ENCODE measurements at places on chromosomes 3 and 15. TPM values are rescaled to one million over a fixed set of nuclear protein-coding genes. Genes with fewer than 3 reads are reported as not detected.

GRCh38 chr3:9903238-9903624, 583 bp downstream of the IL17RE start:
- no peak for DNase-seq
- H3K4me1 ChIP-seq: peaks cover 7% of the 10 kb centered on the region
- peak overlapping the region; percentile 47 for H3K4me3 ChIP-seq
- peak overlapping the region; percentile 95 for H3K27ac ChIP-seq
- no peaks in the 10 kb centered on the region for H3K27me3 ChIP-seq
- no peaks in the 10 kb centered on the region for H3K36me3 ChIP-seq

DNA sequence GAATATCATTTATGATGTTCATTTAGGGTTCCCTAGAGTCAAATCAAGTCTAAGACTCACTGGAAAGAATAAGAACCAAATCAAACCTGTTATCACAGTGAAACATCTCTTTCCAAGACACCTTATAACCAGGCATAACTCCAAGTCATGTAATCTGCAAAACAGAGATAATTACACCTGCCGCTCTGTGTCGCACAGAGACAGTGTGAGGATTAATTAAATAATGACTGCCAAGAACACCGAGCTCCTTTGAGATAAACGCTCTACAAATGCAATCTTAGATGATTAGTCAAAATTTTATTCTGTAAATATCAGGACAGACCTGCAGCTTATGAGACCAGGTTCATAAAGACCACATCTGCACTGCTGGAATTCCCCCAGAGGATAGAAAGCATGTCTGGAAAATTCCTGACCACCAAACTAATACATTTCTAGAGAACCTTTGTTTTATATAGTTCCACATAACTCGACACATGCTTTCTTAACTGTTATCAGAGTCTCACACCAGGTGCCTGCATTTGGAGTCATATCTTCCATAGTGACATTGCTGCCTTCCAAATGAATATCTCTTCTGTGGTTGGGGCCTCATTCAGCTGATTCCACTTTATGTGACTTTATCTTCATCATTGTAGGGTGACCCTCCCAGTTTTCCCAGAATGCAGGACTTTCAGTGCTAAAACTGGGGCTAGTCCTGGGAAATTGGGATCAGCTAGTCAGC, 252.8 kb downstream of the CD47 start:
- DNase-seq: no peak
- no peaks in the 10 kb centered on the region for H3K36me3 ChIP-seq
- H3K27ac ChIP-seq: no peak overlapping the region
- no peak overlapping the region for H3K4me3 ChIP-seq

- DNase-seq: no peak
- H3K27ac ChIP-seq: no peak overlapping the region
- no peaks in the 10 kb centered on the region for H3K4me1 ChIP-seq
- H3K27me3 ChIP-seq: no peaks in the 10 kb centered on the region
Measured at GRCh38 chr3:46609212-46609721, 3.1 kb upstream of the FAM240A start.

DNA sequence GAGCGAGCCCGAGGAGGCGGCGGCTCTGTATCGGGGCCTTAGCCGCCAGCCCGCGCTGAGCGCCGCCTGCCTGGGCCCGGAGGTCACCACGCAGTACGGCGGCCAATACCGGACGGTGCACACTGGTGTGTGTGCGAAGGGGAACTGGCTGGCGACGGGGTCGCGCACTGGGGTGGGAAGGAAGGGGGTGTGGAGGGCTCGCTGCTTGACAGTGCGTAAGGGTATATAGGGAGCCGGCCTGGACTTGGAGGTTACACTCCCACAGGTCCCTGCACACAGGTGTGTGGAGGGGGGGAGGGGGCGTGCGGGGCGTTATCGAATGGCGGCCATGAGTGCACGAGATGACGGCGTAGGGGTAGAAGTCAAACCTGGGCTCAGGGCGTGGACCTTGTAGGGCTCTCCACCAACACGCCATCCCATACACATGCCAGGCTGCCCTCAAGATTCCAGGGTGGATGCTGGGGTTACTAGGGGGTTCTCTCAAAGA, 389 bp downstream of the APEH start:
- H3K36me3 ChIP-seq: no peaks in the 10 kb centered on the region
- H3K4me3 ChIP-seq: peak overlapping the region; percentile 88
- H3K27ac ChIP-seq: peak overlapping the region; percentile 93
- peaks cover 9% of the 10 kb centered on the region for H3K4me1 ChIP-seq

DNA sequence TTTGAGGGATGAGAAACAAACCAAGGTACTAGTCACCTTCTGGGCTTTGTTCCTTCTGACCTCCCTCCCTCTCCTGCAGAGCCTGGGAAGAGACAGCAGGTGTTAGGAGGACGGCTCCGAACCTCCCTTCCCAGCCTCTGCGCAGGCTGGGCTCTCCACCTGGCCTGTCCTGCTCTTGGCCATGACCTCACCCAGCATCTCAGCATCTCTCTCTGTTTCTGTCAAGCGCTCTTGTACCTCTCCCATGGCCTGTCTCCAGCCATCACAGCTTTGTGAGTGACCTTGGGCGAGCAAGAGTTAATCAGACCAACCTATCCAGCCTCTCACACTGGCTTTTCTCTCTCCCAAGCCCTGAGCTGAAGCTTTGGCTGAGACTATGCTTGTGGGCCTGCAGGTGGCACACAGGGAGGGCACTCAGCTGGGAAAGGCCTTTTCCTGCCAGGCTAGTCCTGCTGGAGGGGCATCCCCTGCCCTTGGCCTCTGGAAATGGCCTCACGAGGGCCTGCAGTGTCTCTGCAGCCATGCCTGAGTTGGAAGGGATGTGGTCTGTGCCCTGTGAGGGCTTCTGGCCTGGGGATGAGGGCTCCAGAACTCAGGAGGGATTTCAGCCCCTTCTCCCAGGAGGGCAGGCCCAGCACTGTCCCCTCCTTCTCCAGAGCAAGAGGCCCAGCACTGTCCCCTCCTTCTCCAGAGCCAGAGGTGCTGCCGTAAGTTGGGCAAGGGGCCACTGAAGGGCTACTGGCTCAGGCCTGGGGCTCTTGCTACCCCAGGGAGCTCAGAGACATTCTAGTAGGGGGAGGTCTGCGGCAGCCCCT, 2.1 kb downstream of the CHST13 start:
- no peaks in the 10 kb centered on the region for H3K27me3 ChIP-seq
- DNase-seq: no peak
- no peak overlapping the region for H3K27ac ChIP-seq

- peak overlapping the region; percentile 76 for H3K4me3 ChIP-seq
- no peaks in the 10 kb centered on the region for H3K27me3 ChIP-seq
- H3K36me3 ChIP-seq: no peaks in the 10 kb centered on the region
- H3K27ac ChIP-seq: no peak overlapping the region
Measured at GRCh38 chr3:194632226-194632808, 902 bp downstream of the TMEM44 start.

DNA sequence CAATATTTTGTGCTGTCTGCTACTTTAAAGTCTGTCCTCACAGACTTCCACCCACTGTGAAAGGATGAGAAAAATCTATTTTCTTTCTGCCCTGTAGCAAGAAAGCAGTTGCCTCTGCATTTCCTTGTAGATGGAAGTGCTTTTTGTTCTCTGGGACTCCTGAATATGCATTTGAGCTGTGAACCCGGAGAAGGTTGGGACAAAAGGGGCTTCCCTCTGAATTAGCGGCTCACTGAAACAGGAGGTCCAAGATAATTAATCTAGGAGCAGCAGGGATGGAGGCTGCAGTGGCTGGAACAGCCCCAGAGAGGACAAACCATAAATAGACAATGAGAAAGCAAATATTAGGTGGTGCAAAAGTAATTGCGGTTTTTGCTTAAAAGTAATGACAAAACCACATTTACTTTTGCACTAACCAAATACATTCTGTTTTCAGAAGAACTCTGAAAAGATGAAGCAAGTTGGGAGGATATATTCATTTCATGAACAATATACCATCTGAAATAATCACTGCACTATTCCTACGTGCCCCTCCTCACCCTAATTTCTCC, 143.4 kb upstream of the KBTBD8 start:
- H3K4me3 ChIP-seq: no peak overlapping the region
- no peak for DNase-seq
- no peaks in the 10 kb centered on the region for H3K4me1 ChIP-seq
- H3K27ac ChIP-seq: no peak overlapping the region

DNA sequence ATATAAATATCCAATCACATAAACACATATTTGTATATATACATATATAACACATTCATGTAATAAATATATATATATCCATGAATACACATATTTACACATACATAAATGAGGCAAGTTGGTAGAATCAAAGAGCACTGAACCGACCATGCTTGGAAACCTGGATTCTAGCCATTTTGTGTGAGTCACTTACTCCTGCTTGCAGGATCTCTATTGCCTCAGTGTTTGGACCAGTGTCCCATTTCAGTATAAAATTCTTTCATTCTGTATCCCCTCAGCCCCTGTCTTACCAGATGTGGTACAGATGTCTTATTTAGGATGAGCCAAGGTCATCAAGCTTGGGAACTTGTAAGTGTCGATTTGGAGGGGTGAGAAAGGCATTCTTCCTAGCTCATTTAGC, 391.4 kb upstream of the FRG2C start:
- H3K4me3 ChIP-seq: no peak overlapping the region
- H3K27me3 ChIP-seq: no peaks in the 10 kb centered on the region
- H3K27ac ChIP-seq: no peak overlapping the region
- no peaks in the 10 kb centered on the region for H3K4me1 ChIP-seq
- DNase-seq: no peak
- no peaks in the 10 kb centered on the region for H3K36me3 ChIP-seq

DNA sequence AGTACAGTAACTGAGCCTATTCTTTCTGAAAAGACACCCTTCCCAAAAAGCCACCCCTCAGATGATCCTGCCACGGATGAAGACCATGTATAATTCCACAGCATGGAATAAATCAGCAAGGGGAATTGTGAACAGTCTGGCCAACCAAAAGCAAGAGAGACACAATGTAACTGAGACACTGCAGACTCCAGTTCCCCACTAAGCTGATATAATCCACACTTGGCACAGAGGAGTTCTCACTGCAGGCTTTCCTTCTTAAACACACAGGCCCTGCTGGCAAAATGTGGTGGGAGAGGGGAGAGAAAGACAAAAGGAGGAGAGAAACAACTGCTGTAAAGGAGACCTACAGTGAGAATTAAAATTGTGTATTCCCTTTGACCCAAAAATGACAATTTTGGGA, 12.7 kb downstream of the GPR156 start:
- no peak overlapping the region for H3K27ac ChIP-seq
- H3K4me1 ChIP-seq: no peaks in the 10 kb centered on the region
- no peaks in the 10 kb centered on the region for H3K36me3 ChIP-seq
- H3K4me3 ChIP-seq: no peak overlapping the region
- H3K27me3 ChIP-seq: no peaks in the 10 kb centered on the region

- H3K36me3 ChIP-seq: no peaks in the 10 kb centered on the region
- H3K4me3 ChIP-seq: no peak overlapping the region
- no peak for DNase-seq
- H3K4me1 ChIP-seq: no peaks in the 10 kb centered on the region
- H3K27ac ChIP-seq: no peak overlapping the region
Measured at GRCh38 chr3:70065696-70066253, 66.2 kb downstream of the SAMMSON start.

DNA sequence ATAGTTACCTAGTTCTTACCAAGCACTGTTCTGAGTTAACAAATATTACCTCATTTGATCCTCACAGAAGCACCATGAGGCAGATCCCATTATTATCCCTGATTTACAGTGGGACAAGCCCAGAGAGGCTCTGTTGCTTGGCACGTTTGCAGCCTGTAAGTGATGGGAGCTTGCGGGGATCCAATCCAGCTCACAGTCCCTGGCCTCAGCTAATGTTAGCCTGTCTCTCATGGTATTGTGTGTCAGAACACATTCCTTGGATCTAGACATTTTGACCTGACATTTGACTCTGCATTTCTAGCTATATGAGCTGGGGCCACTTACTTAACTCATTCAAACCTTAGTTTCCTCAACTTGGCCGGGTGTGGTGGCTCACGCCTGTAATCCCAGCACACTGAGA, 246.9 kb upstream of the LRTM1 start:
- DNase-seq: no peak
- no peaks in the 10 kb centered on the region for H3K36me3 ChIP-seq
- no peak overlapping the region for H3K27ac ChIP-seq
- no peaks in the 10 kb centered on the region for H3K4me1 ChIP-seq

DNA sequence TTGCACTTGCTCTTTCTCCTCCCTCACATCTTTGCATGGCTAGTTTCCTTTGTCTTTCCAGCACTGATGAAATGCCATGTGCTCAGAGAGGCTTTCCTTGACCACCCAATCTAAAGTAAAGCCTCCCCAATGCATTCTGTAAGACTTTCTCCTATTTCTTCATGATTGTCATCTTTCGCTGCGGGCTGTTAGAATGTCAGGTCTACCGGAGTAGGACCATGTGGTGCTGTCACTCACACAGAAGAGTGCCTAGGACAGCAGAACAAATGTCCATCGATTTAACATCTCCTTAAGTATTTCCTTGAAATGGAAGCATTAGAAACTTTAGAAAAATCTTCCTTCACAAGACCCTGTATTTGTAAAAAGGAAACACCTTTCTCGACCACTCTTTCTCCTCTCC, 99.9 kb upstream of the TMC3 start:
- H3K4me3 ChIP-seq: no peak overlapping the region
- DNase-seq: no peak
- no peaks in the 10 kb centered on the region for H3K27me3 ChIP-seq

DNA sequence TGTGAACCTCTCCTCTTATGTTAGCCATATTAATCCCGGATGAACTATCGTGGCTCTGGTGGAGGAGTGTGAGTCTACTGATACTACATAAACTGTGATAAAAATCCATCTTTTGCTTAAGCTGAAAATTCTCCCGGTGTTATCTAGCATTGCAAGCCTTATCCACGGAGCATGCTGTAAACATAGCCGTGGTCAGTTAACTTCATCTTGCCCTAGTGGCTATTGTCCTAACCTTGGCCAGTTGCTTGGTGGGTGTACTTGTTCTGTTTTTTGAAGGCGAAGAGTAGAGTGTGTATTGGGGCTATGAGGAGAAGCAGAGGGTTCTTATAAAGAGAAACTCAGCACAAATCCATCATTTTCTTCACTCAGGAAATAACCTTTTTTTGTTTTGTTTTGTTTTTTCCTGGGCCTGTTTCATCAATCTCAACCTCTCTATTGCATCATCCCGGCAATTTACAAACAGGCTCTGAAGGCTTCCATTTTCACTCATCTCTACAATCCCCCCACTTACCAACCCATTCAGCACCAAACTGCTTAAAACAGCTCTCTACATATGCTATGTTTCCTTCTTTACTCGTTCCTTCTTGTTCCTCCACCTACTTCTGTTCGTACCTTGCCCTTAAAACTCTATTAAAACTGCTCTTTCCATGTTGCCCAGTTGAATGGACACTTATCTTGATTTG, 135.5 kb upstream of the PTX3 start:
- DNase-seq: no peak
- H3K27ac ChIP-seq: no peak overlapping the region
- H3K4me3 ChIP-seq: no peak overlapping the region
- H3K4me1 ChIP-seq: no peaks in the 10 kb centered on the region
- no peaks in the 10 kb centered on the region for H3K36me3 ChIP-seq
- no peaks in the 10 kb centered on the region for H3K27me3 ChIP-seq

UBE2Q2 gene
- 9.3 TPM for total RNA-seq

MUSTN1 gene
- total RNA-seq: 16.2 TPM

SLC35G2 gene
- not detected for total RNA-seq

MUC13 gene
- total RNA-seq: 14.0 TPM

Measured in Peyer's patch (tissue), 4 donors.